Mesendoderm (in vitro differentiated cells): ENCODE measurements at places on chromosomes 1 and 21.
A peak's percentile ranks its signal among the peaks of the same experiment; 100 is the strongest.

DNA sequence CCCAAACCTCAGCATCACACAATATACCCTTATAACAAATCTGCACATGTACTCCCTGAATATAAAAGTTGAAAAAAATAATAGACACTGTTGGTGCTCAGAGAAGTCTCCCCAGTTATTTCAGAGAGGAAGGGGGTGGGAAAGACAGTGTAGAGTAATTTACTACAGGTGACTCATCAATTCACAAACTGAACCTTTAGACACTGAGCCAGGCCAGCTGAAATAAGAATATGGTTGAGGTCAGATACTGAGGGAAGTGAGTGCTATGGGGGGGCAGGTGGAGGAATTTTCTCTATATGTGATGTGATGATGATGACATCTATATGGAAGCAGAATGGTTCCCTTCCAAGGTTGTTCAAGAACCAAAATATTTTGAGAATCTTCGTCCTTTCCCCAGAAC, 50.1 kb downstream of the MRPL39 start:
- no peaks in the 10 kb centered on the region for H3K4me1 ChIP-seq
- DNase-seq, result no peak
- H3K36me3 ChIP-seq, result no peaks in the 10 kb centered on the region
- H3K4me3 ChIP-seq, result no peak overlapping the region
- H3K27me3 ChIP-seq, result no peaks in the 10 kb centered on the region

DNA sequence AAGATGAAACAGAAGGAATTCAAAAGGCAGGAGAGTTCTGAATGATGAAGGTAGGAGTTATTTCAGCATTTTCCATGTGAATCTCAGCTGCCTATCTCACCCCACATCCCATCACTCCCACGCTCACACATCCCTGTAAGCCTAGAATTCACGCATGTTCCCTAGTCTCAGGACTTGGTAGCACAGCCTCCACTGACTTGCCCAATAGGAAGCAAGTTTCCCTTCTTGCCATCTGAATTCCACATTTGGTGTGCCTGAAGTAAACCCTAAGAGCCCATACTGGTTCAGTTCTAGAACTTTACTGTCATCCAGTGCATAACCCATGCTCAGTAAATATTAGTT, 56.6 kb downstream of the STYXL2 start:
- no peak overlapping the region for H3K27ac ChIP-seq
- no peaks in the 10 kb centered on the region for H3K36me3 ChIP-seq
- no peak for DNase-seq

- peaks cover 4% of the 10 kb centered on the region for H3K4me1 ChIP-seq
- DNase-seq, result no peak
- no peaks in the 10 kb centered on the region for H3K27me3 ChIP-seq
- H3K36me3 ChIP-seq, result no peaks in the 10 kb centered on the region
- no peak overlapping the region for H3K4me3 ChIP-seq
- no peak overlapping the region for H3K27ac ChIP-seq
Measured at GRCh38 chr1:93344484-93344883, 1.2 kb upstream of the DR1 start.

DNA sequence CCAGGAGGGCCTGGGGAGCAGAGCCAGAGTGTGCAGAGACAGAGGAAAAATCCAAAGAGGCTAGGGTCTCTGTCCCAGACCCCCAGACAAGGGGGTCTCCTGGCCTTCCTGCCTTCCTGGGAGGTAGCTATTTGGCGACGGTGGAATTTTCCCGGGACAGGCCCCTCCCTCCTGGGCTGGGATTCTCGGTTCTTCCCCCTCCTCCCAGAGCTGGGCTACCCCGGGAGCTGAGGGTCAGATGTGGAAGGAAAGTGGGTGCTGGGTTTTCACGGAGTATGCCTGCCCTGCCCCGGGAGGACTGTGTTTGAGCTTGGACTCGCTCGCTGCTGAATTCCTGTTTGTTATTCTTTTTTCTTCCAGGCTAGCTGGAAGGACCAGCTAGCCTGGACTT, 759 bp downstream of the AMPD2 start:
- no peaks in the 10 kb centered on the region for H3K27me3 ChIP-seq
- H3K36me3 ChIP-seq, result no peaks in the 10 kb centered on the region
- peak; percentile 67 for DNase-seq
- peak overlapping the region; percentile 89 for H3K4me3 ChIP-seq

- no peak for DNase-seq
- H3K36me3 ChIP-seq, result no peaks in the 10 kb centered on the region
- H3K4me3 ChIP-seq, result no peak overlapping the region
- no peak overlapping the region for H3K27ac ChIP-seq
- H3K27me3 ChIP-seq, result no peaks in the 10 kb centered on the region
- H3K4me1 ChIP-seq, result no peaks in the 10 kb centered on the region
Measured at GRCh38 chr21:45870851-45871615, 110.5 kb upstream of the COL6A1 start.

GRCh38 chr1:25647106-25647505, 30.5 kb downstream of the MAN1C1 start:
- DNase-seq, result no peak
- H3K27ac ChIP-seq, result no peak overlapping the region
- no peaks in the 10 kb centered on the region for H3K36me3 ChIP-seq
- no peaks in the 10 kb centered on the region for H3K27me3 ChIP-seq
- peaks cover 10% of the 10 kb centered on the region for H3K4me1 ChIP-seq
- no peak overlapping the region for H3K4me3 ChIP-seq

DNA sequence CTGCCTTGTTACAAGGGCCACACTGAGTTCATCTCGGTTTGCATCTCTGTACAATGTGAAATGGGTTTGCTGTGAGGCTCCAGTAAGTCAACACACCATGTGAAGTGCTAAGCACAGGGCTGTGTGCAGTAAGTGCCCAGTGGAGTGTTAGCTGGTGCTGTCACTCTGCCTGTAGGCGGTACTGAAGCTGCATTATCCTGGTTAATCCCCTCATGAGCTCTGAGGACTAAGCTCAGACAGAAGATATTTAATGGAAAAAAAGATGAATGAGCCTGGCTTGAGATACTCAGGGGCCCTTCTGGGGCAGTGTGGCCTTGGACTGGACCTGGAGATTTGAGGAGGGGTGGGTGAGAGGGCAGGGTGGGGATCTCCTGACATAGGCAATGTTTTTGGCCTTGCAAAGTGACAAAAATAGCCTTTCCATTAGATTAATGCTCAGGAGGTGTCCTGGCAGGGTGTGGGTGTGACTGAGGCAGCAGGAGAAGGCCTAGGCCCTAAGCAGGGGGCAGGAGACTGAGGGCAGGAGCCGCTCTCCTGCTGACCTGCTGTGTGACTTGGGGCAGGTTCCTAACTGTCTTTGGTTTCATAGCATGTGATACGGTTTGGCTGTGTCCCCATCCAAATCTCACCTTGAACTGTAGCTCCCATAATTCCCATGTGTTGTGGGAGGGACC, 570.5 kb downstream of the PTPRU start:
- no peaks in the 10 kb centered on the region for H3K36me3 ChIP-seq
- no peak overlapping the region for H3K4me3 ChIP-seq

- peak; percentile 73 for DNase-seq
- no peak within 1 kb of the TSS for H3K27ac ChIP-seq
- H3K4me3 ChIP-seq, result peak within 1 kb of the TSS; percentile 30
- no peaks in the 10 kb centered on the region for H3K4me1 ChIP-seq
Measured at GRCh38 chr1:241356519-241357365, at the start of gene RGS7. Gene RGS7, minus strand, starts transcription at chr1:241357205.

DNA sequence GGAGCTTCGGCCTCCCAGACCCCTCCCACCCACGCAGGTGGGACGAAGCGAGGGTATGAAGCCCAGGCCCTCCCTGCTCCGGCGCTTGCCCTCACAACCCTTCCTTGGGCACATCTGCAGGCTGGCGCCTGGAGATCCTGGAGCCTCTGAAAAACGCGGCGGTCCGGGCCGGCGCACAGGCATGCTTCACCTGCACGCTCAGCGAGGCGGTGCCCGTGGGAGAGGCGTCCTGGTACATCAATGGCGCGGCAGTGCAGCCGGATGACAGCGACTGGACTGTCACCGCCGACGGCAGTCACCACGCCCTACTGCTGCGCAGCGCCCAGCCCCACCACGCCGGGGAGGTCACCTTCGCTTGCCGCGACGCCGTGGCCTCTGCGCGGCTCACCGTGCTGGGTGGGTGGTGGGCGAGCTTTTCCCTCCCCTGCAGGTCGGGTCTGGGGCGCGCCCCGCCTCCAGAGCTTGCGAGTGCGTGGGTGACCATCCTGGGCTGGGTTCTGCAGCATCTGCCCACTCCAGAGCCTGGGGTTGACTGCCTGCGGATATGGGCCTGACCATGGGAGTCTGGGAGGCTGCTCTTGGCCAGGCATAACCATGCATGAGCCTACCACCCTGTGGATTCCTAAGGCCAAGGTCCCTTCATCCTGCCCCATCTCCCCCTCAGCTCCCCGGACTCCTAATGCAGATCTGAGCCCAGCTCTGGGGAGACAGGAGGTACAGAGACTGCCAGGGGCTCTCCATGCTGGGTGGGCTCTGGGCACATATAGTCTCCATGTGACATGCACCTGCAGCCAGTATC, 89.8 kb downstream of the TRIM11 start:
- DNase-seq, result no peak
- no peaks in the 10 kb centered on the region for H3K4me1 ChIP-seq
- H3K27ac ChIP-seq, result no peak overlapping the region
- H3K4me3 ChIP-seq, result no peak overlapping the region

DNA sequence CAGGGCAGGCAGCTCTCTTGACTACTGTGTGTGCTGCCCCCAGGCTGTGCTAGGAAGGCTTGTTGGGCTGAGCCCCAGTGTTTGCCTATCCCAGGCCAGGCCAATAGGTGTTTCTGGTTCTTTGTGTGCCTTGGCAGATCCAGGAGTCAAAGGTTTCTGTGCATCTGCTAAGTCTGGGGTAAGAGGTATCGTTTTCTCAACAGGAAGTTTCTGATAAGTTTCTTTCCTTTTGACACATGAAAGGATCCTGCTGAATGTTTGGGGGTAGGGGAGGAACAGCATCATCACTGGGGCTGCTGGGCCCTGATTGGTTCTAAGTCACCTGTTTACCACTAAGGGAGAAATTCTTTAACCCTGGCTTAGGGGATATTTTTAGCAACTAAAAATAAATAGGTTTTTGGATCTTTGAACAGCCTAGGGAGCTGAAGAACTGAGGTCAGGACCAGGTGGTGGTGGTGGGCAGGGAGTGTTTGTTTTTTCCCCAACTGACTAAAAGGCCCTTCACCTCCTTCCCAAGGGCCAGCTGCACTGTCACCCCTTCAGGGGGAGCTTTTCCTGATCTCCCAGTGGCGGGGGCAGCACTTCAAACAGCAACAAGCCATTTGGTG, 85.1 kb downstream of the KCNN3 start:
- peak; percentile 68 for DNase-seq
- H3K27me3 ChIP-seq, result no peaks in the 10 kb centered on the region
- no peak overlapping the region for H3K4me3 ChIP-seq
- no peak overlapping the region for H3K27ac ChIP-seq
- H3K36me3 ChIP-seq, result no peaks in the 10 kb centered on the region

DNA sequence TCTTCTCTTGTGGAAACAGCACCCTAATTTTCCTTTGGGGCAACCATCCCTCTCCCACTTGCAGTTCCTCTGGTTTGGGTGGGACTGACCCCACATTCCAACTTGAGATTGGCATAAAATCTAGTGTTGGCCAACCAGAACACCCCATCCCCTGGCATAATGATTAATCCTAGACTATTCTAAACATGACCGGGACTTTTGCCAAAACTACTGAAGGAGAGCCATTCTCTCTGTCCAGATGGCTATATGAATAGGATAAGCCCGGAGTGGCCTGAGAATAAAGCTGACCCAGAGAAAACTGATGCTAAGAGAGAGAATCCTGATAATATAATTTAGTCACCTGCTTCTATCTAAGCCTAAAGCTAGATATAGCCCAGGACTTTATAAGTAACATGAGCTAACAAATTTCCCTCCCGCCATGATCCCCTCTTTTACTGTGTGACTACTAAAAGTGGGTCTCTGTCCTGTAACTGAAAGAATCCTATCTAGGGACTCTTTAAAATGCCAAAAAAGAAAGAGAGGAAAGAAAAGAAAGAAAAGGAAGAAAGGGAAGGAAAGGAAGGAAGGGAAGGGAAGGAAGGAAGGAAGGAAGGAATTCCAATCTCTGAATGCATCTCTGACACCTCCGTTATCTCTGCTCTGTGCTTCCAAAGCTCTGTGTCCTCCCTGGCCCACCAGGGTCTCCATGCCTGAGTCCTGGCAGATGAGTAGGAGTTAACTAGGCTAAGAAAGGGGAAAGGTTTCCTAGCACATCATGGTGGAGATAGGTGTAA, 28.0 kb upstream of the NRDC start:
- no peaks in the 10 kb centered on the region for H3K36me3 ChIP-seq
- no peak for DNase-seq
- no peaks in the 10 kb centered on the region for H3K27me3 ChIP-seq

DNA sequence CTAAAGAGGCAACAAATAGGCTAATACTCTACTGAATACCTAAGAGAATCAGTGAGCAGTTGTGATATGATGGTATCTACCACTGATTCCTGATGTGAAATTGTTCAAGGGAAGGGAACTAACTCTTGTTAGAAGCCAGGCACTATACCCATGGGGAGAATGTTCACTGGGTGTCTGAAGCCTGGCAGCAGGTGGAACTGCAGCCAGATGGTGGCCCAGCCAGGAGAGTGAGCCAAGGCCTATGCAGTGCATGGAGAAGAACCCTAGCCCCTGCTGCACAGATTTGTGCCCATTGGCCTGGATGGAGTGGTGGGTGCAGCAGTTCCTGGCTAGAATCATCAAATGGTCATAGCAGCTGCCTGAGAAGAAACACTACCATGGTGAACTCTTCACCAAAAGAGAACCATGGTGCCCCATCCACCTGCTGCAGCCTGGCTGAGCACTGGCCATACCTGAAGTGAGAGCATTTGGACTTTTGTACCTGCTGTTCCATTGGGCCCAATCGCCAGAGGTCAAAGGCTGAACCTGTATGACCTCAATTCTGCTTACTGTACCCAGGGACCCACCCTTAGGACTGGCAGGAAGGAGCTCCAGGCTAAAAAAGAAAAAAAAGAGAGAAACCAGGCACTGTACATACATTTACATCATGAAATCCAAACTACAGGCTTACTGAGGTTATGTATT, 118.8 kb upstream of the IVNS1ABP start:
- H3K27ac ChIP-seq, result no peak overlapping the region
- H3K4me3 ChIP-seq, result no peak overlapping the region
- H3K4me1 ChIP-seq, result no peaks in the 10 kb centered on the region
- H3K36me3 ChIP-seq, result no peaks in the 10 kb centered on the region
- DNase-seq, result no peak
- H3K27me3 ChIP-seq, result no peaks in the 10 kb centered on the region
